CD4-positive, alpha-beta T cell treated with Interleukin-4 for 4 hours (primary cell): ENCODE measurements at places on chromosomes 7 and 10.

DNA sequence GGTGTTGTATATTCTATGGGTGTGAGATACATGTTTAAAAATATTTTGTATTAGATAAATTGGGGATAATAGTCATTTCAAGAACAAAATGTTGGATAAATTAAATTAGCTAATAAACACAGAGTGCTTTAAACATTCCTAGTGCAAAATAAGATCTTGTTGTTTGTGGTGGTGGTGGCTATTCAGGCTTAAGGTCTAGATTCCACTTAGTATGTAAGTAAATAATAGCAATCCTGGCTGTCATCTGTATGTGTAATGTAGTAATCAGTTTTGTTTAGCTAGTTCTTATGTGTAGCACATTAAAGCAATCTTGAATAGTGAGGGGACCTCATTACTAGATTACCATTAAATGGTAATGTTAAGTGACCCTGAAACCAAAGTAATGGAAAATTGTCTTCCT lies 48.7 kb downstream of the KAT6B start:
- no peak for DNase-seq

- no peak for DNase-seq
Measured at GRCh38 chr10:125127110-125127509, 33.3 kb downstream of the CTBP2 start.

- no peak for DNase-seq
Measured at GRCh38 chr7:11217848-11218565, 244.3 kb downstream of the PHF14 start.

GRCh38 chr7:543501-544337 lies 24.1 kb upstream of the PDGFA start:
- no peak for DNase-seq

GRCh38 chr10:71262027-71262426 lies 49.7 kb downstream of the UNC5B start:
- DNase-seq = no peak

GRCh38 chr7:88586219-88586618 lies 173.3 kb upstream of the ZNF804B start:
- DNase-seq = no peak

DNA sequence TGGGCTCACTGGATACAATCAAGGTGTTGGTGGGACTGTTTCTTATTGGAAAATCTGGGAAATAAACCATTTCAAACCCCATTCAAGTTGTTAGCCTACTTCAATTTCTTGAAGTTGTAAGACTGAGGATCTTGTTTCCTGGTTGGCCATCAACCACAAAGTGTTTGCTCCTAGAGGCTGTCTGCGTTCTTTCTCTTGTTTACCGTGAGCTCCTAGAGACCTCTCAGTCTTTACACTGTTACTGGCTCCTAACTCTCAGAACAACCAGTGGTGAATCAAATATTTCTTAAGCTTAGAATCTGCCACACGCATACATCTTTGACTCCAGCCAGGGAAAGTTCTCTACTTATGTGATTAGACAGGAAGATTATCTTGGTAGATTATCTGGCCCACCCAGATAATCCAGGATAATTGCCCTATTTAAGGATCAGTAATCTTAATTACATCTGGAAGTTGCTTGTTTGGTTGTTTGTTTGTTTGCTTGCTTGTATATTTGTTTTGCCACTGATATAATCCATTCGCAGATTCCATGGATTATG lies 798.7 kb downstream of the IPMK start:
- no peak for DNase-seq

DNA sequence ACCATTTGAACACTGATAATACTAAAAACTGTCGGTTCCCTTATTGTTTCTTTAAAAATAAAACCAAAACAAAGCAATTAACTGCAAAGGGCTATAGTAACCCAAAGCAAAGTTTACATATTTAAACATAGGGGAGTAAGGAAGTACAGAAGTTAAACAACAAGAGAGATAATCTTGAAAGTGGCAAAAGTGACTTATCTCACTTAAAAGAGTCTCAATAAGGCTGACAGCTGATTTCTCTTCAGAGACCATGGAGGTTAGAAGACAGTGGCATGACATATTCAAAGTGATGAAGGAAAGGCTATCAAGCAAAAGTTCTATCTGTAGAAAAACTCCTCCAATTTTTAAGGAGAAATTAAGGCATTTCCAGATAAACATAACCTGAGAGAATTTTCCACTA lies 233.5 kb upstream of the HDAC9 start:
- no peak for DNase-seq

DNA sequence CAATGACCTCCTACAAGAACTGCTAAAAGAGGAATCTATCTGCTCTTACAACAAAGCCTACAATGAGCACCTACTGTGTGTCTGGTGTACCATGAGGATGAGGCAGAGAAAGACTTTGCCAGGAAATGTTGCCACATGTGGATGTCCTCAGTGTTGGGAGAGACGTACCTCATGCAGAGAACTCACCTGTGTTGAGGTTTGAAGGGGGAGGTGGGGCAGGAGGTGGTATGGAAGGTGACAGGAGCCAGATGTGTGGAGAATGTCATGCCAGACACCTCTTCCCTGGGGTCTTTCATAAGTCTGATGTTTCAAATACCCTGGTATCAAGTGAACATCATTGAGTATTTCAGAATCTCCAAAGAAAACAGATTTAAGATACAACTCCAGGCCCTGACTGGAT lies 220.1 kb upstream of the RNF32 start:
- DNase-seq = no peak

GRCh38 chr10:53403688-53404087 lies 631.1 kb upstream of the MBL2 start:
- no peak for DNase-seq

DNA sequence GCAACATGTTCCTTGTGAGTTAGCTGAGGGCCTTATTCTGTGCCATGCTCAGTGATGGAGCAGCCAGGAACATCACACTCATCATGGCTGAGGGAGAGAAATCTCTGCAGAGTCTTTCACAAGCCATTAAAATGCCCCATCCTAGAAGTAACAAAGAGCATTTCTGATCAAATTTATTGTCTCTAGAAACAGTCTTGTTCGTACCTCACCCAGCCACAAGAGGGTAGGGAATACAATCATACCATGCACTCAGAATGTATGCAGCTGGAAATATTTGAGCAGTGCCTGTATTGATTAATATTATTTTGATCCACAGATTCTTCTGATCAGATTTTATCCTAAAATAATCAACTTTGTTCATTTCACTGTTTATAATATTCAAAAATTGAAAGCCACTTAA lies 17.3 kb downstream of the VPS26A start:
- DNase-seq = no peak

DNA sequence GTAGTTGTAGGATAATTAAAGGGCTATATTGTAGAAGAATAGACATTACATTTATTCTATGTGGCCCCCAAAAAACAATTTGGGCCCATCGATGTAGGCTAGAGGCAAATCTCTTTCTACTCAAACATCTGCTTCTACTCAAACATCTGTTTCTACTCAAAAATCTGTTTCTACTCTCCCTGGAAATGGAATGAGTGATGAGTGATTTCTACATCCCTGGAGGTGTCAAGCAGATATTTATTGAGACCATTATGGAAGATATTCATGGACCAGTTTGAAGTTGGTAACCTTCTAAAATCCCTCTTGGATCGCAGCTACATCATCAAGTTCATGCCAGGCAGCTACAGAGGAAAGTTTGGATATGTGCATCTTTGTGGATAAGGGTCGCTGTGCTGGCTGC lies 5.1 kb upstream of the PLPP4 start:
- no peak for DNase-seq

DNA sequence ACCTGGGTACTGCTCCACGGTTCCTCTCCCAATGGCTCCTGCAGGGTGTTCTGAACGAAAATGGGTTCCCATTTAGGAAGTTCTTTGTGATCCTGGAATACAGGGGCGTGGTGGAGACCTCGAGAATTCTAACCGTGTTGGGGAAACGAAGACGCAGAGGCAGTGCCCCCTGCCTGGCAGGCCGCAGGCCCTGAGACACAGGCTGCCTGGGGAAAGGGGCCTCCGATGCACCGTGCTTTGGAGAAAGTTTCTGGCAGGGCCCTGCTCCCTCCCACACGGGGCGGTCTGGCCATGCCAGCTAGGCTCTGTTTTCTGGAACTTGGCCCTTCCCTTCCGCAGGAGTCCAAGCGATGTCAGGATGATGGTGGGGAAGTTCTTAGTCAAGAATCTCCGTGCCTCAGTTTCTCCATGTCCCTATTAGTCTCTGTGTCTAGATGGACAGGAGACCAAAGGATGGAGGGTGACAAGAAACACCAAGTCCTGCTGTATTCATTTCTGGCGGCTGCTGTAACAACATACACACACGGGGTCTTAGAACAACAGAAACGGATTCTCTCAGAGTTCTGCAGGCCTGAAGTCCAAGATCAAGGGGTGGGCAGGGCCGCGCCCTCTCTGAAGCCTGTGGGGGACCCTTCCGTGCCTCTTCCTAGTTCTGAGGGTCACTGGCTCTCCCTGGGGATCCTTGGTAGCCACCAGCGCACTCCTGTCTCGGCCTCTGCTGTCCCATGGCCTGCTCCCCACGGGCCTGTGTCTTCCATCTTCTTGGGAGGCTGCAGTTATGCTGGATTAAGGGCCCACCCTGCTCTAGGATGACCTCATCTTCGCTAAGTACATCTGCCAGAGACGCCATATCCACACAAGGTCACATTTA lies 27.7 kb downstream of the PRKAG2 start:
- no peak for DNase-seq

GRCh38 chr10:9253121-9253520 lies 1198.6 kb downstream of the GATA3 start:
- no peak for DNase-seq

GRCh38 chr7:7148798-7149481 lies 33.4 kb upstream of the C1GALT1 start:
- no peak for DNase-seq

DNA sequence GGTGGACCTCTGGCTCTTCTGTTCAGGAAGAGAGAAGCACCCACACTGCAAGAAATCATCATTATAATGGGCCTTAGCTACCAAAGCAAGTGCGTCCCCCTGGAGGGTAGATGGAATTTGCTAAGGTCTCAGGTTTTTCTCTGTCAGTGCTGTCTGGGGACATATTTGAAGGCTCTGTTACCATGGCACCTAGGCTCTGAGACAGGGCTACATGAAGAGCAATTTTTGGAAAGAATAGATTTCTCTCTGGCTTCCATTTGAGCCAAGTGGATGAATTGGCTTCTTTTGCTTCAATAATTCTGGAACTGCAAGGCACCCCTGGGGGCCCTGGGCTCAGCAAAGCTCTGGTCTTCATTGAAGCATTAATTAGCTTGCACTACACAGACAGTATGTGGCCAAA lies 349.1 kb upstream of the GALNT17 start:
- DNase-seq = no peak

GRCh38 chr10:86085686-86086085 lies 280.9 kb downstream of the GRID1 start:
- DNase-seq = no peak

DNA sequence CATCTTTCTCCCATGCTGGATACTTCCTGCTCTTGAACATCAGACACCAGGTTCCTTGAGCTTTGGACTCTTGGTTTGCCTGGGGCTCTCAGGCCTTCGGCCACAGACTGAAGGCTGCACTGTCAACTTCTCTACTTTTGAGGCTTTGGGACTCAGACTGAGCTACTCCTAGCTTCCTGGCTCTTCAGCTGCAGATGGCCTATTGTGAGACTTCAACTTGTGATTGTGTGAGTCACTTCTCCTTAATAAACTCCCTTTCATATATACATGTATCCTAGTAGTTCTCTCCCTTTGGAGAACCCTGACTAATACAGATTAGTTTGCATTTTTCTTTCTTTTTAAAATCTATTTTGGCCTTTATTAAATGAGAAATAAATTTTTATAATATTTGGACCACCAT lies 276.2 kb upstream of the SEMA3C start:
- DNase-seq = no peak

GRCh38 chr10:58734116-58734515 lies 221.4 kb downstream of the BICC1 start:
- DNase-seq = no peak

GRCh38 chr10:14184841-14185315 lies 145.8 kb downstream of the FRMD4A start:
- peak; percentile 73 for DNase-seq

GRCh38 chr7:157898802-157899505 lies 562.1 kb downstream of the DNAJB6 start:
- no peak for DNase-seq

DNA sequence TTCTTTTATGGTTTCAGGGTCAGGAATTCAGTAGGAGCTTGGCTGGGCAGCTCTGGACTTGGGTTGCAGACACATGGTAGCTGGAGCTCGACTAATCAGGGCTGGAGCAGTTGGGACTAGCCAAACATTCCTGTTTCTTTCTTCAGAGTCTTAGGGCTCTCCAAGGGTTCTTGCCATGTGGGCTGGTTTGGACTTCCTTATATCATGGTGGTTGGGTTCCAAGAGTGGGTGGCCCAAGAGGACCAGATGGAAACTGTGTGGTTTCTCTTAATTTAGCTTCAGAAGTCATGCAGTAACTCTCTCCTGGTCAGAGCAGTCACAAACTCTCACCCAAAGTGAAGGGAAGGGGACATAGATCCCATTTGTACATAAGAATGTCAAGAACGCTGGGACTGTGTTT lies 270.1 kb upstream of the FZD1 start:
- no peak for DNase-seq

DNA sequence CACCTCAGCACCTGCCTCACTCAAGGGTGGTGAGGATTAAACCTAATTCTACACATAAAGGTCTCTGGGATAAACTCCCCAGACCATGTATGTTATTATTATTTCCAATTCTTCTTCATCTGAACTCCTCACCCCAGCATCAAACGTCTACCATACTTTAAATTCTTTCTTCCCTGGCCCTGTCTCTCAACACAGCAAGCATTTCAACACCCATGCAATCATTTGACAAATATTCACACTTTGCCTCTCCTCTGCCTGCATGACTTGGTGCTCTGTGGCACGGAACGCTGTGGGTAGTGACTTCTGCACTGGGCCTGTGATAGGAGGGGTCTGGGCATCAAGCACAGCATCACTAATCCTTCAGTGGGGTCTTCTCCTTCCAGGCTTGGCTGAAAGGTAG lies 490.8 kb downstream of the TNS3 start:
- no peak for DNase-seq

DNA sequence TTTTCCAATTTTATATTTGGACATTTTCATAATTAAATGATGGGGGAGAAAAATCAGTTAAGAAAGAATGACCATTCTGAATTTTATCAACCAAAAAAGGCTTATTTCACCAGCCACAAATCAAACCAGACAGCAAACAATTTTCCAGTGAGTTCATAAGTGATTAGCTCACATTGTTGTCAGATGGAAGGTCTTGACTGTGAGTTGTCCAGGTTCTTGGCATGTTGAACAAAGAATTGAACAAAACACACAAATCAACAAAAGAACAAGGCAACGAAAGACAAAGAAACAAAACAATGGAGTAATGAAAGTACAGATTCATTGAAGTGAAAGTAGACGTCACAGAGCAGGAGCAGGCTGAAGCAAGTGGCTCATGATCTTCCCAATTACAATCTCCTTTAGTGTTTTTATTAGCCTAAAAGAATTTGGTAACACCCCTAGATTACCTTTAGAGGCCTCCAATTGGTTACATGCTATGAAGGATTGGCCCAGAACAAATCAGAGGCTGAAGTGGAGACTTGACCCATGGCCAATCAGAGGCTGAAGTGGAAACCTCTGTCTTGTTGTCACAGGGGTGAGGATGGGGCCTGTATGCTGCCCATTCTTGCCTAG lies 248.7 kb downstream of the NEBL start:
- no peak for DNase-seq
